Caki2 (cell line): ENCODE measurements at places on chromosomes 6 and 20. TPM values are rescaled to one million over a fixed set of nuclear protein-coding genes. Genes with fewer than 3 reads are reported as not detected.

GRCh38 chr20:62301773-62302340 is 940 bp upstream of the ADRM1 start:
- DNase-seq: peak; percentile 91

GRCh38 chr20:38932457-38933120 is 6.4 kb downstream of the FAM83D start:
- DNase-seq: no peak

Gene MRAP2
- total RNA-seq: 0.09 and 0.10 TPM in 2 replicates

DNA sequence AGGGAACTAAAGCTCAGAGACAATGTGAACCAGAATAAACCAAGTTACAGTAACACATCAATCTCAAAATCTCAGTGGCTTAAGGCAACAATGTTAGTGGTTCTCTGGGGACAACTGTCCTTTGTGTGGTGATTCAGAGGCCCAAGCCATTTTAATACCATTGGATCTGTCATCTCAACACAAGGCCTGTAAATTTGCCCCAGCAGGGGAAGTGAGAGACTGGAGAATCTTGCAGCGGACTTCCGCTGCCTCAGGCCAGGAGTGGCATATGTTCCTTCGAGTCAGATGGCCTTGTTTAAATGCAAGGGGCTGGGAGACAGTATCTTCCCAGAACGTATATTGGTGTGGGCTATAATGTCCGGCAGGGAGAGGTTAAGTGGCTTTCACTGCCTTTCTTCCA is 126.0 kb downstream of the CD83 start:
- no peak for DNase-seq

Gene WDR27
- total RNA-seq: 7.8 and 8.4 TPM in 2 replicates

Gene RFX6
- total RNA-seq: not detected in 2 replicates

Gene EYS
- not detected in 2 replicates for total RNA-seq

Gene MYLK2
- not detected in 2 replicates for total RNA-seq

Gene RBBP9
- 34.0 and 48.8 TPM in 2 replicates for total RNA-seq

GRCh38 chr20:19757487-19758132 is 448 bp upstream of the RIN2 start:
- peak; percentile 85 for DNase-seq
